ENCODE measurements at places on chromosomes 4 and X.

DNA sequence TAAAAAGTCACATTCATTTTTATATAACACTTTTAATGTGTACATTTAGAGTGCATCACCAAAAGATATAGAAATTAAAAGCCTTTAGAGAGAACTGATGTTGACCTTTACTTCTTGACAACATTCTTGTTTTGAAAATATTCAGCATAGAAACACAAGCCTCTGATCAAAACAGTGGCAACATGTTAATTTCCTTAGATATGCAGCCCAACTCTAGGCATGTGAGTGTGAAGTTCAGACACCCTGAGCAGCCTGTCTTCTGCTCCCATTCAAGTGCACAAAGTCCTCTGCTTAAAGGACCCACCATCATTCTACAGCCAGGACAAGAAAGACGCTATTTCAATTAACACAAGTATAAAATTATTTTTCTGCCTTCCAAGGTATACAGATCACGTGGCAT lies 60.0 kb downstream of the PPP3CA start:
- no peak for DNase-seq

DNA sequence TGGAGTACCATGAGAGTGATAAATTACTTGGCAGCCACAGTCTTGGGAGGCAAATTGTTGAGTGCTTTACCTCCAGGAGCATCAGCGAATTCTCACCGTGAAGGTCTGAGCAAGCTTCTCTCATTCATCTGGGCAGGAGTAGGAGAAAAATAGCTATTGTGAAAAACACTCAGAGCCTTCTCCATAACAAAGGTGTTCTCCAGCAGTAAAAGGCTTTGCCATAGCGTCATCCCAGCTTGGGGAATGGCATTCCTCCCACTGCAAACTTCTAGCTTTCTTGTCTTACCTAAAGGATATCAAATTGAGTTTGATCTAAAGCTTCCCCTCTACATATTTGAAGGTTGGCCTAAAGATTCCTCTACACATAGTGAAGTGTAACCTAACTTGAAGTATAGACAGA lies 29.8 kb upstream of the MAGEA11 start:
- DNase-seq = no peak

- DNase-seq = no peak
Measured at GRCh38 chr4:70706516-70706915, 15.2 kb upstream of the RUFY3 start.

GRCh38 chr4:140807491-140808252 lies 51.5 kb upstream of the TBC1D9 start:
- no peak for DNase-seq

DNA sequence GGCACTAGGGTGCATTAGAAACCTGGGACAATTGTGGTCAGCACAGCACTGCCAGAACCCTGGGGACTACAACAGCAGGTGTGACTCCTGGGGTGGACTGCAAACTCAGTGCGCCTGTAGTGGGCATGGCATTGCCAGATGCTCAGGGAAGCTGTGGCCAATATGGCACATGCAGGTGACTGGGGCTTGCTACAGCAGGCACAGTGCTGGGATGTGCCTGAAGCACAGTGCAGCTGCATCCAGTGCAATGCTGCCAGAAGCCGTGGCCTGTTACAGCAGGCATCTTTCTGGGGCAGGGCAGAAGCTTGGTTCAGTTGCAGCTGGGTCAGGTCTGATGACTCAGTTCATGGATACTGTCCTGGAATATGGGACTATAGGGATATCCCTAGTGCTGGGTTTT lies 445.8 kb downstream of the CCSER1 start:
- DNase-seq = no peak

- DNase-seq = no peak
Measured at GRCh38 chrX:20253232-20253543, 13.5 kb downstream of the RPS6KA3 start.

DNA sequence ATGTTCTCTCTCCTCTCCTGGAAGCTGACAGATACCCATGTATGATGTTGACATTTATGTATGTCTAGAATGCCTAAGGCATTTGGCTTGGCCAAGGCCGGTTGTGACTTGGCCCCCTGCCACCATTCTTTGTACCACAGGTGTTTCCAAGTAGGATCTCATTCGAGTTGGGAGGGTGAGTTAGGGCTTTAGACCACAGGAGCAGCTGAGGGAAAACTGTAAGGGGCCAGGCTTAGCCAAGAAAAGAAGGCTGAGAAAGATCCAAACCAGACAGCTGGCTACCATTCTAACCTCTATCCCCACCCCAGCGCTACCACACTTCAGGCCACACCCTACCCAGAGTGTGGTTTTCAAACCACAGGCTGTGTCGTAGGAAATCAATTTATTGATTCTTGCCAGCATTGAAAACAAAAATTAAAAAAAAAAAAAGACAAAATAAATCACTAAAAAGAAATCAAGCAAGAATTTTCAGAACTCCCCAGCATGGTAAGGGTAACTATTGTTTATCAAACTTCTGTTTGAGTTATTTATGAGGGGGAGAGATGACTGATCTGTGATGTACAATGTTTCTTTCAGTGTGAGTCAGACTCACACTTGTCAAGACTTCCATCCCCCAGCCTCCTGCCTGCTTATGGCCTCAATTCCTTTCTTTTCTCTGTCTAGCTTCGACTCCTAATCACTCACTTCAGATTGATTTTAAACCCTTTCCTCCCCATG lies 9.9 kb downstream of the TMSB4X start:
- DNase-seq = no peak

DNA sequence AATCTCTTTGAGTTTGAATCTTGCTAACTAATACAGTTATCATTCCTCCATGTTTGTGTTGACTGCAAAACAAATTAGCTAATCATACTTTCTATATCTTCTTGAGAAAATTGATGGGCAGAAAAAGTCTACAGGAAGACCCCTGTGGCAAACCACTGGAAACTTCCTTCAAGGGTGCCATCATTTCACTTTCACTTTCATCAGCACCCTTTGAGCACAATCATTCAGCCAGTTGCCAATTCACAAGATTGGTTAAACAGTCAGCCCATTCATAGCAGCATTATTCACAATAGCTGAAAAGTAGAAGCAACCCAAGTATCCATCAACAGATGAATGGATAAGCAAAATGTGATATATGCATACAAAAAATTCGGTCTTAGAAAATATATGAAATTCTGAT lies 101.5 kb downstream of the CCDC160 start:
- no peak for DNase-seq

DNA sequence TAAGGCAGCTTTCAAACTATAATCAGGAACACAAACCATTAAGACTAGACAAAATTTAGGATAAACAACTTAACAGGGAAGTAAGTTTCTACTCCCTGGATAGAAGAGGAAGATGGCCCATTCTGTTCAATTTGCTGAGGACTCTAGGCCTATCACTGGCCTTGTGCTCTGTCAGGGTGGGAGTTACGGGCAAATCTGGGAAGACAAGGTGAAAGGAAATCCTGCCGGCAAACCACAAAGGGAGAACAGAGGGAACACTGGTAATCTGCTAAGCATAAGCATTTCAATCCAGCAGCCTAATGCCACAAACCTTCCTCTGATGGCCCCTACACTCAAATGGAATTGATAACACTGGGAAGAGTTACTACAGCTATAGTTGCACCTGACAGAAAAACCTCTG lies 8.3 kb downstream of the GPR82 start:
- DNase-seq = no peak

- no peak for DNase-seq
Measured at GRCh38 chr4:1171311-1172227, 814 bp downstream of the SPON2 start.

GRCh38 chr4:14621731-14622463 lies 380.4 kb upstream of the CPEB2 start:
- DNase-seq = no peak

DNA sequence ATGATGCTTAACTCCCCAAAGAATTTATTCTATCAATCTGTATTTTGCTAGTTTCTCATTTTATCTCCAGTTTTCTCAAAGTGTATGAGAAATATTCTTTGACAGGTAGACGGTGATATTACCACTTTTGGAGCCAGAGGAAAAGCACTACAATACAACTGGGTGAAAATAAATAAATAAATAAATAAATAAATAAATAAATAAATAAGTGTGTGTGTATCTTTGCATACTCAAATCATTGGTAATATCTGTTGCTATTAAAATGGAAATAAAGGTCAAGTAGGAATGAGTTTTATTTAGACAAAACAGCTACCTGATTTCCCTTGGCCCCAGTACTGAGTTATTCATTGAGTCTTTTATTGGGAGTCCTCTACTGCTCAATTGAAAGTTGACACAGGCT lies 114.3 kb downstream of the RBMX2 start:
- no peak for DNase-seq

- no peak for DNase-seq
Measured at GRCh38 chr4:1058198-1058996, 47.0 kb downstream of the FGFRL1 start.

DNA sequence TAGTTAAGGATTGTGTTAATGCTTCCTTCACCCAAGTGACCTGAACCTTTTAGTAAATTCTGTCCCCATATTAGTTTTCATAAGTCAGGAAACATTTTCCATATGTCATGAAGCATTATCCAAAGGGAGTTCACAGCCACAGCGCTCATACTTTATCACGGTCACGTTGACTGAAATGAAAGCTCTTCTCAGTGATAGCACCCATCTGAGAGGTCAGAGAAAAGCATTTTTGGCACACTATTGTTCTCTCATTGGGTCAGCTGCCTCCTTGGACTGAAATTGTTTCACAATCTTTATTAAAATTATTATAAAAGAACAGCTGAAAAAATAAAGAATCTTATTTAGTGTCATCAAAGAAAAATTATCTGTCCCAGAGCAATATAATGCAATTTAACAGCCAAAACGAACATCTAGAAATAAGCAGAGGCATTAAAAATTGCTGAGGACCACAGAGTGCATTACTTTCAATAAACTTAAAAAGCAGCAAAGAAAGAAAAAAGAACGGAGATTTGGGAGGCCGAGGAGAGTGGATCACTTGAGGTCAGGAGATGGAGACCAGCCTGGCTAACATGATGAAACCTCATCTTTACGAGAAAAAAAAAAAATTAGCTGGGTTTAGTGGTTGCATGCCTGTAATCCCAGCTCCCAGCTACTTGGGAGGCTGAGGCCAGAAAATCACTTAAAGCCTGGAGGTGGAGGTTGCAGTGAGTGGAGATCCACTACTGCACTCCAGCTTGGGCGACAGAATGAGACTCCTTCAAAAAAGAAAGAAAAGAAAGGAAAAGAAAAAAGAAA lies 680.8 kb upstream of the FAM241A start:
- DNase-seq = no peak

GRCh38 chr4:108172231-108172752 lies 3.6 kb upstream of the LEF1 start:
- DNase-seq = no peak

All from stimulated activated CD4-positive, alpha-beta T cell treated with anti-CD3 and anti-CD28 coated beads, Interleukin-15, amount 100 ng/mL, for 48 hours (primary cell).